K562 (cell line): ENCODE measurements at places on chromosomes 12 and 14. TPM values are rescaled to one million over a fixed set of nuclear protein-coding genes. Genes with fewer than 3 reads are reported as not detected.
A peak's percentile ranks its signal among the peaks of the same experiment; 100 is the strongest.

DNA sequence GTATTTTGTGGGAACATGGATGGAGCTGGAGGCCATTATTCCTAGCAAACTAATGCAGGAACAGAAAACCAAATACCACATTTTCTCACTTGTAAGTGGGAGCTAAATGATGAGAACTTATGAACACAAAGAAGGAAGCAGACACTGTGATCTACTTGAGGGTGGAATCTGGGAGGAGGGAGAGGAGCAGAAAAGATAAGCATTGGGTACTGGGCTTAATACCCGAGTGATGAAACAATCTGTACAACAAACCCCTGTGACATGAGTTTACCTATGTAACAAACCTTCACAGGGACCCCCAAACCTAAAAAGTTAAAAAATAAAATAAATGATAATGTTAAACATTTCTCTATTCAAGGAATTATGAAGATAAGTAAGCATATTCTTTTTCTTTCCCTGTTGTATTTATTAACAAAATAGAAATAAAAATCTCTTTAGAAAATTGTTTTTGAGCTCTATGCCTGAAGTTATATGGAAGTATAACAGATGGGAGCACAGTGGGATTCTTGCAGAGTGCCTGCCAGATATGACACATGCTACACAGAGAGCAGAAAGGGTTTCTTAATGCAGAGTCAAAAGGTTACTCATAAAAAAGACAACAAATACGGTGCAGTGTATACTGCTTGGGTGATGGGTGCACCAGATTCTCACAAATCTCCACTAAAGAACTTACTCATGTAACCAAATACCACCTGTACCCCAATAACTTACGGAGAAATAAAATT lies 52.0 kb upstream of the SYNE2 start:
- no peak for DNase-seq

DNA sequence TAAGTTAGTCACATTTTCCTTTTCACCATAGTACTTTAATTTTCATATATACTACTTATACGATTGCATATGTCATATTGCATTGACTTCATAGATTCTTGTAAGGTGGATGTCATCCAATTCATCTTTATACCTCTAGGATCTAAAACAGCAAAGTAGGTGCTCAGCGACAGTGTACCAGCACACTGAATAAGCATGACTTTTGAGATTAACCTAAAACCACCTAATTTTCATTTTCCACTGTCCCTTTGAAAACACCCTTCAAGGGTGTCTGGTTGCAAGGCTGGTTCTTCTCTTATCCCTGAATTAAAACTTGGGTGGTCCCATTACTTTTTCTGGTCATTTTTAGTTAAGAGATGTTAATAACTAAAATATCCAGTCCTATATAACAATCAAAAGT lies 4.4 kb downstream of the GPR19 start:
- DNase-seq: no peak

- DNase-seq: no peak
Measured at GRCh38 chr12:108120863-108121165, 8.3 kb upstream of the WSCD2 start.

GRCh38 chr12:100608776-100609175 lies 35.3 kb downstream of the GAS2L3 start:
- DNase-seq: no peak

- DNase-seq: no peak
Measured at GRCh38 chr14:99133636-99134515, 138.1 kb downstream of the BCL11B start.

GRCh38 chr12:48419116-48419935 lies 53.0 kb upstream of the ANP32D start:
- DNase-seq: no peak

GRCh38 chr14:50260511-50260910 lies 29.1 kb upstream of the SOS2 start:
- no peak for DNase-seq

DNA sequence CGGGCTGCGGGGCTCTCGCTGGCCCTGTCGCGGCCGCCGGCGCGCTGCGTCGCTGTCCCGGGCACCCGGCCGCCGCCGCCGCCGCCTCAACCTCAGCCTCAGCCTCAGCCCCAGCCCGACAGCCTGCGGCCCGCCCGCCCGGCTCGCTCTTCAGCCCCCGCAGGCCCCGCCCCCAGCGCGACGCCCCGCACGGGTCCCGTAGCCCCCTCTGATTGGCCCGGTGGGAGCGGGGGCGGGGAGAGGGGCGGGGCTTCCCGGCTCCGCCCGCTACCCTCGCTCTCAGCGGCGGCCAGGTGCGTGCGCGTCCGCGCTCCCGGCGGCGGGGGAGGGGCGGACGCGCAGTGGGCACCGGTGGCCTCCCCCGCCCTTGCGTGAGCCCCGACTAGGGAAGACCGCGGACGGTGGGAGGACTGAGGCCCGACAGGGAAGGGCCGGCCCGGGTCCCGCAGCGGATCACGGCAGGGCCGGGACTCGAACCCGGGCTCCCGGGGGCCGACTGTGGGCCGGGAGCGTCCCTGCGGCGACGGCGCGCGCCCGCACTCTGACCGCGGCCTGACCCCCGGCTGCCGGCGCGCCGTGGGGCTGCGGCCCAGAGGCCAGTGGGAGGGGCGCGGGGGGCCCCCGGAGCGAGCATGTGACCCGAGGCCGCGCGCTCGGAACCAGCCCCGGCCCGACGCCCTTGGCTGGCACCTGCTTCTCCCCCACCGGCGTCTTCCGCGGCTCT lies at the start of gene PPP1R13B:
TSS of gene PPP1R13B (minus strand) at position 125 of the 724 bp plus-strand sequence. CDS start 268 bp downstream, outside the sequence.
- peak; percentile 97 for DNase-seq

- no peak for DNase-seq
Measured at GRCh38 chr12:19712041-19712440, 272.7 kb downstream of the AEBP2 start.

GRCh38 chr14:90510159-90510558 lies 113.3 kb downstream of the CALM1 start:
- no peak for DNase-seq

GRCh38 chr14:104341532-104342434 lies 203.4 kb downstream of the KIF26A start:
- peak; percentile 83 for DNase-seq

GRCh38 chr12:131848753-131849152 lies 20.6 kb downstream of the MMP17 start:
- DNase-seq: no peak

GRCh38 chr12:119399301-119399700 lies 64.8 kb downstream of the CCDC60 start:
- DNase-seq: no peak

GRCh38 chr12:5524116-5524768 lies 92.3 kb downstream of the NTF3 start:
- DNase-seq: no peak

GRCh38 chr12:57247041-57247440 lies 3.9 kb downstream of the STAC3 start:
- DNase-seq: no peak

DNA sequence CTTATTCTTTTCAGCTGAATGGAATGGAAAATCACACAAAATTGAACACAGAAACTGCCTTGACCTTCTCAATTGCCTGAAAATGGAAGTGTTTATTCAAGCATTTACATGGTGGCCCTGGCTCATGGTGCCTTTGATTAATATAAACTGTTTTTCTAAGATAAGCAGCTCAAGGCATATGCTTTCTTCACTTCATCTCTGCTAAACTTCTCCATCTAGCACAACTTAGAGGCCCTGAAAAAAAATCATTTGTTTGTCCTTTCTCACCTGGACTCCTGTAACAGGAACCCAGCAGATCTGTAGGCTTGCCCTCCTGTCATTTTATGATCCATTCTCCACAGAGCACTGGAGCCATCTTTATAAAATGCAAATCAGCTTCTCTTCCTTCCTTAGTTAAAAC lies 117.5 kb upstream of the KRR1 start:
- no peak for DNase-seq

LUM gene
- total RNA-seq: 0.11 and 0.40 TPM in 2 replicates

B4GALNT1 gene
- total RNA-seq: 26.3 and 32.2 TPM in 2 replicates

CBX5 gene
- 72.6 and 82.3 TPM in 2 replicates for total RNA-seq
